ENCODE measurements at places on chromosomes 13 and 19.

GRCh38 chr13:44719857-44720671, 143.9 kb upstream of the TSC22D1 start:
- DNase-seq: no peak

DNA sequence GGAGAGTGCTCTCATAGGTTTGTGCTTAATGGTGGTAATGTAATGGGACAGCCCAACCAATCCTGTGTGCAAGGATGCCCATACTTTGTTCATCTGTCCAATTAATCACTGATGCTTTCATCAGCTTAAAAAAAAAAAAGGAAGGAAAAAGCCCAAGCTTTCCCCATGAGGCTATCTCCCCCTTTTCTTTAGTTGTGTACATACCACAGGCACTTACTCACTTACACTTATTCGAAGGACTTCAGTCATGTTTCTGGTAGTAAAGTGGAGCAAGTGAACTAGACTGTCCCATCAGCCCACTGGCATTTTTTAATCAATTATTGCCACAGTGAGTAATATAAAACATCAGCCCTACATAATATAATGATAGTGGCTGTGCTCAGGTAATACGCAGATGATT, 183.5 kb upstream of the UFM1 start:
- no peak for DNase-seq

- DNase-seq: peak; percentile 64
These were observed 15.2 kb upstream of the F7 start for GRCh38 chr13:113090415-113090770.

DNA sequence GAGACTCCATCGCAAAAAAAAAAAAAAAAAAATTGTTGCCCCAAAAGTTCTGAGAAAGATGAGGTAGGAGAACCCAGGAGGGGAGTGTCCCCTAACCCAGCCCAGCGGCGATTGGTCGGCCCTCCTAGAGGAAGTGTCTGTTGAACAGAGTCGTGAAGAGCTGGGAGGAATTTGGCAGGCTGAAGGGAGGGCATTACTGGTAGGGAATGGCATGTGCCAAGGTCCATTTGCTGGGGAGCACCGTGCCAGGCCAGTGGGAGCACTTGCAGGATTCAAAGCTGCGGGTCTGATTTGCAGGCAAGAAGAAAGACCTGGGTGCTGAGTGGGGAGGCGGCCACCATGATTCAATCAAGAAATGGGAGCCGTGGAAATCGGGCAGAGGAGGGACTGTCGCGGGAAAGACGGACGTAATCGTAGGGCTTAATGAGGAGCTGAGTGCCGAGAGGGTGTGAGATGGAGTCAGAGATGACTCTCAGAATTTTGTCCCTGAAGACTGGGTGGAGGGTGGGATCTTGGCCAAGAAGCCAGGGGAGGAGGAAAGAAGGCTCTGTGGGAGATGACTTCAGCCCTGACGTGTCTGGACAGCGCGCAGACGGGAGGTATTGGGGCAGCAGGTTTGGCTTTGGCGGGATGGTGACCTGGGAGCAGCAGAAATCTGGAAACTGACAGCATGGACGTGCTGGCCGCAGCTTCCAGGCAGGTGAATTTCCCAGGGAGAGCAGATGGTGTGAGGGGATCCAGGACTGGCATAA, 15.4 kb downstream of the CERS4 start:
- DNase-seq: no peak

DNA sequence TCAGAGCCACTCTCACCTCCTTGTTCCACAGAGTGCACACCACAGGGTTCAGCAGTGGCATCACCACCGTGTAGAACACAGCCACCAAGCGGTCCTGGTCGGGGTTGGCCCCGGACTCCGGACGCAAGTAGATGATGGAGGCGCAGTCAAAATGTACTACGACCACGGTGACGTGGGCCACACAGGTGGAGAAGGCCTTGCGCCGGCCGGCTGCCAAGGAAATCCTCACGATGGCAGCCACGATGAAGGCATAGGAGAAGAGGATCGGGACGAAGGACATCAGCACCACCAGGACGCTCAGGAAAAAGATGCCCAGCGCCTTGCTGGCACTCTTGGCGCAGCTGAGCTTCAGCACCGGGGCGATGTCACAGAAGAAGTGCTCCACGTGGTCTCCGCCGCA, 33.9 kb downstream of the SYDE1 start:
- DNase-seq: no peak

DNA sequence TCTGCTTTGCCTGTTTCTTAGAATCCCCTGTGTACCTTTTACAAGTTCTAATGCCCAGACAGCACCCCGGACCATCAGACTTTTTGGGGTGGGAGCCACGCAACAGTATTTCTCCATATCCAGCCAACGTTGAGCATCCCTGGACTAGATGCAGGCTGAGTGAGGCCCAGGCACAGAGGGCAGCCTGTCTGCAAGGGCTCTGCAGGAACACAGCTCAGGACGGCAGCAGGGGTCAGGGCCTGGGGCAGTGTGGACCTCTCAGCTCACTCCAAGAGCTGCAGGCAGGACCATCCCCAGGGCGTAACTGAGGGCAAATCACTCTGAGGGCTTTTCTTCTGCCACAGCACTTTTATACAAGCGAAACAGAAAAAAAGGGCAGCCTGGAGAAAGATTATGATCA, 95.8 kb downstream of the DNAJC15 start:
- DNase-seq: no peak

DNA sequence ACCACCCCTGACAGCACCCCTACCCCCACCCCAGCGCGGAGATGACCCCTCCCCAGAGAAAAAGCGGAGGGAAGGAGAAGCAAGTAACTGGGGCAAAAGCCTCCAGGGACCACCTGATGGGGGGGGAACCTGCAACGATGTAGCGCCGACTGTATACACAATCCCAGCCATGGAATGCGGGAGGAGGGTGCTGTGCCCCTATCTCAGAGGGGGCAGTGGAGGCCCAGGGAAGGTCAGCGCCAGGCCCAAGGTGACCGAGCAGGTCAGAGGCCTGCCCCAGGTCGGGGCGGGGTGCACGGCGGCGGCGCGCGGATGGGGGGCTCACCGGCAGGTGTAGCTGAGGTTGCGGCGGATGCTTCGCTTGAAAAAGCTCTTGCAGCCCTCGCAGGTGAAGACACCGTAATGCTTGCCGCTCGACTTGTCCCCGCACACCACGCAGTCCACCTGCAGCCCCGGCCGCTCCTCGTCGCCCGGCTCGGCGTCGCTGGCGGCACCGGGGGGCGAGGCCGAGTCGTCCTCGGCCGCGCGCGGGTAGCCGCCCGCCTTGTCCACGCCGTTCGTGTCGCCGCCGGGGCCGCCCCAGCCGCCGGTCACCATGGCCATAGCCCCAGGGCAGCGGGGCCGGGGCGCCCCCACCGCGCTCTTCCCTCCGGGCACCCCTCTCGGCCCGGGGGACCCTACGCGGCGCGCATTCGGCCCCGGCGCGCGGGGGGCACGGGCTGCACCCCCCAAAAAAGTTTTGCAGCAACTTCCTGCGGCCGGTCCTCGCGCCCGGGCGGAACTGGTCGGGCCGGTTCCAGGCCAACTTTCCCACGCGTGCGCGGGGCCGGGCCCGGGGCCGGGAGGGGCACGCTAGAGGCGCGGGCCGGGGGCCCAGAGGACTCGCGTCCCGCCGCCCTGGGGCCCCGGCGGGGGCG, 843 bp downstream of the NR2F6 start:
- DNase-seq: peak; percentile 60

GRCh38 chr19:10431943-10432735, 11.8 kb downstream of the PDE4A start:
- DNase-seq: peak; percentile 60

- DNase-seq: no peak
These were observed 23.5 kb downstream of the COL4A2 start for GRCh38 chr13:110330491-110331011.

- no peak for DNase-seq
These were observed 324.9 kb downstream of the UQCRFS1 start for GRCh38 chr19:28887920-28888618.

DNA sequence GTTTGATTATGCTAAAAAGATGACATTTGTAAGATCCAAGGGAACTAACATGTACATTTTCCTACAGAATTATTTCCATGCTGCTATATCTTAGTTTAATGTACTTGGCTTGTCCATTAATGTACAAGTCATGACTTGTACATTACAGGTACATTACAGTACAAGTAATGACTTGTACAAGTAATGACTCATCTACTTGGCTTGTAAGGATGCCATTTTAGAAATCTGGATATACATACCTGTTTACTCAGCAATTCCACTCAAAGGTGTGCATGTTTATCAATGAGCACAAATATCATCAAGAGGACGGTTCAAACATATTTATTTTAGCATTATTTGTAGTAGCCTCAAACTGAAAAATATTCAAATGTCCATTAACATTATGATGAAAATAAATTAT, 87.0 kb upstream of the TRPC4 start:
- no peak for DNase-seq

DNA sequence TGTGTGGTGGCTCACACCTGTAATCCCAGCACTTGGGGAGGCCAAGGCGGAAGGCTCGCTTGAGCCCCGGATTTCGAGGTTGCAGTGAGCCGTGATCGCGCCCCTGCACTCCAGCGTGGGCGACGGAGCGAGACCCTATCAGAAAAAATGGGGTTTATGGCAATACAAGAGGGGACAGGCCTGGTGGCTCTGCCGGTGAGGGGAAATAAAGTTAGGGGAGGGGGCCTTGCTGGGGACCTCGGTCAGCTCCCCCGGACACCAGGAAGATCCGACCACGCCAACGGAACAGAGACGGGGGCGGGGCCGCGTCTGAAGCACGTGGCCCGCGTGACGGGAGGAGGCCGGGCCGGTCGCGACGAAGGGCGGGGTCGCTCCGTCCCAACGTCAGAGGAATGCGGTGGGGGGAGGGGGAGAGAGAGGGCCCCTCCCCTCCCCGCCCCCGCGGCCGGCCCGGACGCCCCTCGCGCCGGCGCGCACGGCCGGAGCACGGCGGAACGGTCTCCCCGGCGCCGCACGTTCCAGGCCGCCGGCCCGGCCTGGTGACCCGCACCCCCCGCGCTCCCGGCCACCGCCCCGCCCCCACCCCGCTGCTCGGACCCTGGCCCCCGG, 1.9 kb upstream of the HNRNPL start:
- peak; percentile 97 for DNase-seq

DNA sequence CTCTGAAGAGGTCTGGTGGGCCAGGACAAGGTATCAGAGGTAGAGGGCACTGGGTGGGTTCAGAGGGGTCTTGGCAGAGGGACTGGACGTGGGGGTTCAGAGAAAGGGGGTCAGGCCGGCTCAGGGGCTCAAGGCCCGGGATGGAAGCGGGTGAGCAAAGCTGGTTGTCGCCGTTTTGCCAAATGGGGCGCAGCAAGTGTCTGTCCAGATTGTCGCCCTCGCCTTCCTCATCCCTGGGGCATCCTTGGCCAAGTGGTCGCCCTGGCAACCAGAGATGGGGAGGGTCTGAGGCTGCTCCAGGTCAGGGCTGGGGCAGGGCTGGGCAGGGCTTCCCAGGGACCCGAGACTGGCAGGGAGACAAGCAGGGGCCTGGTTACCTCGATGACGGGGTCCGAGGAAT, 6.8 kb downstream of the DOHH start:
- DNase-seq: no peak

DNA sequence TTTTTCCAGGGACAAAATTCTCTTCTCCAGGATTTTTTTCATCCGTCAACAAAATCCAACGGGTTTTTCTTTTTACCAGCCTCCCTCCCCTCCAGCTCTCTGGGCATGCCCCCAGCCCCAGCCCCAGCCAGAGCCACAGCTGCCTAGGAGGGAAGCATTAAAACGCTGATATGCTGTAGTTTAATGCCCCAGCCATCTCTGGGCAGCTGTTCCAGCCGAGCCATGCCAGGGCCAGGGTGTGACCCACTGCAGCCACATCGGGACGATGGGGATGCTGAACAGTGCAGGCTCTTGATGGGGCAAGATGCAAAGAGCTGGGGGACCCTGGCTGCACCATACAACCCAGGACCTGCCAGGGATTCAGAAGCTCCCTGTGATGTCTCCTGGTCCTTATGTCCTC, 32.1 kb downstream of the TSHZ3 start:
- DNase-seq: no peak

DNA sequence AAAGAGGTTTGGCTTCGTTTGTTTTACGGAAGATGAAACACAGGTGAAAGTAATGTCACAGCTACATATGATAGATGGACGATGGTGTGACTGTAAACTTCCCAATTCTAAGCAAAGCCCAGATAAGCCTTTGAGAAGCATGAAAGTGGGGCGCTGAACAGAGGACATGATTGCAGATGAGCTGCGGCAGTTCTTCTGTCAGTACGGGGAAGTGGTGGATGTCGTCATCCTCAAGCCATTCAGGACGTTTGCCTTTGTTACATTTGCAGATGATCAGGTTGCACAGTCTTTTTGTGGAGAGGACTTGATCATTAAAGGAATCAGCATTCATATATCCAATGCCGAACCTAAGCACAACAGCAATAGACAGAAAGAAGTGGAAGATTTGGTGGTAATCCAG, 111.5 kb upstream of the DIAPH3 start:
- DNase-seq: no peak

GRCh38 chr13:34070544-34071303, 252.8 kb downstream of the RFC3 start:
- DNase-seq: no peak

GRCh38 chr13:23289917-23290357, 109.2 kb downstream of the SGCG start:
- no peak for DNase-seq

DNA sequence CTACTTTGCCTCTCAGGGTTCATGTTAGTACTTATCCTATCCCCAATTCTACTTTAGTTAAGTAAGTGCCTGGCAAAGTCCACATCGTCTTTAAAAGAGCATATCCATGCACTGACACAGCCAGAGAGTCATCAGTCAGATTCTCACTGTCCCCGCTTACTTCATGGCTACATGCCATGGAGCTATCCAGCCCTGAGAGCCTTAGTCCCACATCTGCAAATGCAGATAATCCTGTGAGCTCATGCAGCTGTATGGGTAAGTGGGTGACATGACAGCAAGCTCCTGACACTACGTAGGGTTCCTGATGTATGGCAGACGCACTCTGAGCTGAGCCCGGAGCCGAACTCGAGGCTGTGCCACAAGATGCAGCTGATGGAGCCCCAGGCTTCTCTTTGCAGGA, 661.5 kb downstream of the LIG4 start:
- no peak for DNase-seq

Data from GM23338 (cell line).